SHP77 (cell line): ENCODE measurements at places on chromosomes 5 and 9.

DNA sequence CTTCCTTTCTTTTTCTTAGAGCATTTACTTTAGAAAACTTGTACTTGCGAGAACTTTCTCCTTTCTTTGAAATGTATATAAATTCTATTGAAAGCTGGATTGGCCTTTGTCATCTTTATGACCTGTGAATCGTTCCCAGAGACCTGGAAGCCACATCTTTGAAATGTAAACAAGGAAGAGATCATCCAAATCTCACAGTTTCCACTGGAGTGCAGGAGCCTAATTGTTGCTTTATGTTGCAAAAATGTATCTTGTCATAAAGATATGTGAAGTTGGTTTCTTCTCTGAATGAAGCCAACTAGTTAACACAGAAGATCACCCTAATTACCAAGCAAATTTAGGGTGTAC is 1101.8 kb downstream of the TAF11L14 start:
- no peak for DNase-seq

DNA sequence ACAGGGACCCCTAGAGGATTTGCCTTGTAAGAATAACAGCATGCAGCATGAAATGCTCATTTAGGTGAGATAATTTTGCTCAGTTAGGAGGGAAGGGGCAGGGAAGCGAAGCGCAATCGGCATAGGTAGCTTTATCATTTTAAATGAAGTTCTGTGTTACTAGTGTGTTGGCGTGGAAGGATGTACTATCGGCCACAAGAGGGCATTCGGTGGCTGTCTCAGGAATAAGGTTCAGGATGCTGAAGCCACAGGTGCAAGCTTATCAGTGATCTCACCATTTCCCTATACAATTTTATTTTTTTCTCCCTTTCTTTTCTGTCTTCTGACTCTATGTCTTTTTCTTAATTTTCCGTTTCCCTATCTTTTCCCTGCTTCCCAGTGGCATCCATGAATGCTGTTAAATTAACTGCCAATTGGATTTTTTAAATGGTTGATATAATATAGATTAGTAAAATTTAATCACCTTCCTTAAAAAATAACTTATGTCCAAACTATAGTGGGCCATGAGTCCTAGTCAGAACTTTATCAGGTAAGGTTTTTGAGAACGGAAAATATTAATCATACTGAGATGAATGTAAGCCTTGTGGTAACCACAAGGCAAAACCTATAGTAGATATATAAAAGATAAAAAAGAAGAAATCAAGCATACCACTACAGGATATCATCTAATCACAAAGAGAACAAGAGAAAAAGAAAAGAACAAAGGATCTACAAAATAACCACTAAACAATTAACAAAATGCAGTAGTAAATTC is 1.2 kb upstream of the INSL6 start:
- DNase-seq: peak; percentile 18

- no peak for DNase-seq
Observed at GRCh38 chr5:111655169-111655924, 101.6 kb downstream of the NREP start.

- DNase-seq: no peak
Observed at GRCh38 chr5:151019331-151019730, 1.1 kb upstream of the GPX3 start.

DNA sequence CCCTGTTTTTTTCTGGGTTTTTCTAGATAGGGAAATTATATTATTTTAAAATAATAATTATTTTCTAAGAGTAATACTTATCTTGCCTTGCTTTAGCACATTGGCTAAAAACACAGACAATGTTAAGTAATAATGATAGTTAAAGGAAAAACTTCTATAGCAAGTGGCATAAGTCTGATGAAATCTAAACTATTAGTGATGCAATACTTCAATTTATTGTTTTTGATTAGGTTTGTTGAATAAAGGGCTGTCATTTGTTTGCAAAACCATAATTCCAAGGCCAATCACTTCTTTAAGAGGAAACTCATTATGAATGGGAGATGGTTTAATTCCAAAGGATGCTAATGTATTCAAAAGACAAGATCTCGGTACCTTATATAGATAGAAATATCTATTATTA is 293.8 kb upstream of the FBXL7 start:
- DNase-seq: no peak

DNA sequence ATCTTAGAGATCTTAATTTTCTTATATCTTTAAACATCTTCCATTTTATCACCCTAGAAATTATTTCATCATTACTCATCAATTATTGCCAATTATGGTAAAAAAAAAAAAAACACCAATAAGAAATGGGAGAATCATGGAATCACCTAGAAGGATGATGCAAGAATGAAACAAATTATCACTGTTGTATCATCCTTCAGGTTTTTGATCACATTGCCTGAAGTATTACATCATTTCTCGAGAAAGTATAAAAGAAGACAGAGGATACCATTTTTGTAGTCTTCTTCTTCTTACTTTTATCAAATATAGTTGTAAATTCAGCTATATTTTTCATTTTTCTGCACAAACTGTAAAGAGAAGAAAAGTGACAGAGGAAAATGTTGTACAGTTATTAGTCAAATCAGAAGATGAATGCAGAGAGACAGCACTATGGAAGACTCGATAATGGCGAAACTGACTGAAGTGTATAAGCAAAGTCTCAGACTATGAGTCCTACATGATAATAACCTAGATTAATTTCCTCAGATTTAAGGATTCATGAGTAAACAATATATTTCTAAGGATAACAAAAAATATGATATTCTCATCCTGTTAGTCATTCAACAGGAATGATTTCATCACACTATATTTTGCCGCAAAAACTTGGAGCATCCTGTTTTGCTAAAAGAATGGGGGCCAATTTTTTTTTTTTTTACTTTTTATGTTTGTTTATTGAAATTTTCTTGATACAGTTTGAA is 5.9 kb upstream of the STC2 start:
- no peak for DNase-seq

DNA sequence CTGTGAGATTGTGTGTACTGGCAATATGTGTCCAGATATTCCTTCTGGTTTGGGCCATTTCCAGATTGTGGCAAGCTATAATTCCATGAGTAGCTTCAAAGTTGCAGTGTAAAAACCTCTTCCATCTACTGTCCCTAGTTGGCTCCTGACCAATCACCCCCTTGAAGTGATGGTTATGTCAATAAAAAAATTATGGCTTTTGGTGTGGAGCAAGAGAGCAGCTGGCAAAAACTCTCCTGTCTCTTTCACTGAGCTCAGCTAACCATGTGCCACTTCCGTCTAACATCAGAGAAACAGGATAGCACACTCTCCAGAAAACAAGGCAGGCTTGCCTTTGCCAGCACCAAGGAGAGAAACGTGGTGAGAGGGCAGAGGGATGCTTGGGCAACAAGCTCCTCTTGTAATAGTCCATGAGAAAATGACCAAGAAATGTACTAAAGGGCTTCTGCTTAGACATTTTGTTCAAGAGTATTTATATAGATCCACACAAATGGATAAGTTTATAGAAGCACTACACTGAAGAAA is 914.4 kb upstream of the SEMA6A start:
- peak; percentile 82 for DNase-seq

- DNase-seq: no peak
Observed at GRCh38 chr9:129627556-129628440, 1.8 kb downstream of the NTMT1 start.

DNA sequence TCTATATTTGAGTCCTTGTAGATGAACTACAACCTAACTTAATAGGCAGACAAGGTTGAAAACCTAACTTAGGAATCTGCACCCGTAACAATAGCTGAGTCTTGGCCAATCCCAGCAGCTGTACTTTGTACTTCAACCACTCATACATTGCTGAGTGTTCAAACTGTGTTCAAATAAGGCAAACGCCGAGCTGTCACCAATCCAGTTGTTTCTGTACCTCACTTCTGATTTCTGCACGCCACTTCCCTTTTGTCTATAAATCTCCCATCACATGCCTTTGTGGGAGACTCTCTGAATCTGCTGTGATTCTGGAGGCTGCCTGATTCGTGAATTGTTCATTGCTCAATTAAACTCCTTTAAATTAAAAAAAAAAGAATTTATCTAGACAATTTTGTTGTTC is 167.8 kb upstream of the TUT7 start:
- no peak for DNase-seq

DNA sequence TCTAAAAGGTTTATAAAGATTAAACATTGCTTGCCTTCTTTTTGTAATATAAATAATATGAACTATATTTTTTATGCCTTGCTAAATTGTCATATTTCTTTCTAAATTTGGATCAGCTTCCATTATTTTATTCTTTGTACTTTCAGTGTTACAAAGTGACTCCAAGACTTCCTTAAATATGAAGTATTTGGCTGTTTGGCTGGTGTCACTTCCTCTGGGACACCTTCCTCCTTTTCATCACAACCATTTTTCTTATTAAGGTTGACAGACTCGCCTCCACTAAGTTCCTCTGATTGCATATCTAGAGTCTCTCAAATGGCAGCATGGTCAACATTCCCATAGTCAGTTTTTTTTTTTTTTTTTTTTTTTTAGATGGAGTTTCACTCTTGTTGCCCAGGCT is 73.8 kb upstream of the SLC1A1 start:
- DNase-seq: no peak

- DNase-seq: no peak
Observed at GRCh38 chr9:107704774-107705173, 215.2 kb upstream of the KLF4 start.

DNA sequence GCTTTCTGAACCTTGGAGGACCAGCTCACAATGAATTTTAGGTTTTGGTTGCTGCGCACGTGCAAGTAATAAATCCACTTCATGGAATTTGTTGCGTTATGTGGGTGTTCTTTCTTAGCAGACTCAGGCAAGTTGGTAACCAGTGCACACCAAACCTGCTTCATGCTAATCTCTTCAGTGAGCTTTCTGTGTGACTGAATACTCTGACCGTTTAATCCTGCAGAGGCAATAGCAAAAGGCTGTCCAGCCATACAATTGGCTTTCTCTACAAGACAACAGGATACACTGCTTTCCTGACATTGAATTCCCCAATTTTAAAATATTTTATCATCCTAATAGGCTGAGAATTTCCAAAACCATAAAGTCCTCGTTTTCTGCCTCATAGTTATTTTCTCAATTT is 10.3 kb downstream of the UGT3A2 start:
- no peak for DNase-seq

DNA sequence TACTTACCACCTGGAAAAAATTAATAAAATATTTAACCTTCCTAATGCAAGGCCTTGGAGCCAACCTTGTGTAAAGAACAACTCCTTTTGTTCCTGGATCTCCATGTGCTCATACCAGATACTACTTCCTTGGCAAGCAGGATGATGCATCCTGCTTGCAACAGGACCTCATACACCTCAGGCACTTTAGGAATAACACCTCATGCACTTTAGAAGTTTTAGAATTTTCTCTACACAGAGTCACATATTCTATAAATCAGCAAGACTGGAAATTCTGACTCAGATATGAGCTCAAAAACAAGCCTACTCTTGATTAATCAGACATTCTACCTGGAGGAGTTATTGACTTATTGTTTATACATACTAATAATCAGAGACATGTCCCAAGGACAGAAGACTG is 209.6 kb upstream of the CDH10 start:
- DNase-seq: no peak

DNA sequence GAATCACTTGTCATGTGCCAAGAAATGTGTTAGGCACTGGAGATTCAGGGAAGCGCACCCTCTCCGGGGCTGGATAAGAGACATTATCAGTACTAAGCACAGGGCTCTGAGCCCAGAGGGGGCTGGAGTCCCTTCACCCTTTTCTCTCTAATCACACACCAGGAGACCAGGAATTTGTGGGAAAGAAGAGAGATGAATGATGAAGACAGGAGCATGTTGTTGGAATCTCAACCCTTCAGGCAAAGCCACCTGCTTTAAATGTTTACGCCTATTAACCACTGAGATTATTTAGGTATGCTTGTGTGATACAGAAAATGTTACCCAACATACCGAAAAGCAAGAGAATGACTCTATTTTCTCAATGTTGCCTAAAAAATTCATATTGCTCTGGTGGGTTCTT is 119.8 kb downstream of the ENTREP1 start:
- no peak for DNase-seq
